T-helper 22 cell (primary cell): ENCODE measurements at places on chromosomes 3 and 15.
A peak's percentile ranks its signal among the peaks of the same experiment; 100 is the strongest.

GRCh38 chr3:185552358-185552877, at the start of gene LIPH:
LIPH (minus strand) TSS chr3:185552588; CDS start chr3:185552471, 117 bp downstream.
- DNase-seq: no peak

DNA sequence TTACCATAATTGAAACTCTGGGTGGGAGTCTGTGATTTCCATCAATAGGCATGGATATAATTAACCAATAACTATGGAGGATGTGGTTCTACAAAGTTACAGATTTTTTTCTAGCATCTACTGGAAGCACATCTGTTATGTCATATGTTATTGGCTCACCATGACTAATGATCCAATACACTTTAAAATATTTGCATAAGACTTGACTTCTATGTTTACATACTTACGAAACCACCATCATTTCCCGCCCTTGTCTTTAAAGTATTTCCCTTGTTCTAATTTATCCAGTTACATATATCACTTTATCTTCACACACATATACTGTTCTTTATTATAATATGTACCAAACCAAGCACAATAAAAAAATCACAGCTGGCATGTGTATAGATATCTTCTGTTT, 380.3 kb upstream of the CBLB start:
- no peak for DNase-seq

GRCh38 chr15:96058103-96058851, 272.2 kb upstream of the NR2F2 start:
- no peak for DNase-seq

- no peak for DNase-seq
These were observed 34.8 kb downstream of the NMNAT3 start for GRCh38 chr3:139642996-139643395.

DNA sequence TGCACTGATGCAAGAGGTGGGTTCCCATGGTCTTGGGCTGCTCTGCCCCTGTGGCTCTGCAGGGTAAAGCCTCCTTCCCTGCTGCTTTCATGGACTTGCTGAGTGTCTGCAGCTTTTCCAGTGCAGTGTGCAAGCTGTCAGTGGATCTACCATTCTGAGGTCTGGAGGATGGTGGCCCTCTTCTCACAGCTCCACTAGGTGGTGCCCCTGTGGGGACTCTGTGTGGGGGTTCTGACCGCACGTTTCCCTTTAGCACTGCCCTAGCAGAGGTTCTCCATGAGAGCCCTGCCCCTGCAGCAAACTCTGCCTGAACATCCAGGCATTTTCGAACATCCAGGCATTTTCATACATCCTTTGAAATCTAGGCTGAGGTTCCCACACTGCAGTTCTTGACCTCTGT, 329.8 kb upstream of the NAALADL2 start:
- no peak for DNase-seq

DNA sequence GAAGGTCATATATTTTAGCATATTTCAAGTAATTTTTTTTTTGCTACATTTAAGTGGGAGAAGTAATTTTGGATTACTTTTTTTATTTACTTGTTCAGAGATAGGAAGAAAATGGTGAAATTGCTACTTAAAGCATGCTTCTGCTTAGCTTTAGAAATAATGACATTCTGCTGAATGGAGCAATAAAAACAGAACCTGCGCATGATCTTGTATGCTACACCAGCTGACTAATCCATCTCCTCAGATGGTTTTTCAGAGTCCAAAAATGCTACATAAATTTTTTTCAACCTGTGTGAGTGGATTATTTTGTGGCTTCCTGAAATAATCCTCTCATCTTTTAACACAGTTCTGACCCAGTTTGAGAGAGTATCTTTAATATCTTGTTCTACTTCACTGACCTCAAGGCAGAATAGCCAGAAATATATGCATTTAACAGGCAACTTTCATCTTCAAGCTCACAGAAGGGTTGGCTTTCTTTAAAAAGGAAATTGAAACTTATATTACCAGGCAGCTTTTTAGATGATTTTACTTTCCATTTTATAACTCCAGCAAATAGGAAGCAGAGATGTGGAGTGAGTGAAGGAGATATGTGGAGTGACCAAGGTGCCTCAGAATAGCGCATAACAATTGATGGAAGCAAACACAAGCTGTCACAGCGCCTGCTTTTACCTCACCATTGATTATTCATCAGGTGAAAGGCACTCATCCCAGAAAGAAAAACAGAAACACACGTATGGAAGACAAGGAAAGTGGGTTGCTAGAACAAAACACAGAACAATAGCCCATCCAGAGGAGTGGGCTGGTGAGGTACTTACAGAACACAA, 136.6 kb downstream of the TGFBR2 start:
- no peak for DNase-seq

DNA sequence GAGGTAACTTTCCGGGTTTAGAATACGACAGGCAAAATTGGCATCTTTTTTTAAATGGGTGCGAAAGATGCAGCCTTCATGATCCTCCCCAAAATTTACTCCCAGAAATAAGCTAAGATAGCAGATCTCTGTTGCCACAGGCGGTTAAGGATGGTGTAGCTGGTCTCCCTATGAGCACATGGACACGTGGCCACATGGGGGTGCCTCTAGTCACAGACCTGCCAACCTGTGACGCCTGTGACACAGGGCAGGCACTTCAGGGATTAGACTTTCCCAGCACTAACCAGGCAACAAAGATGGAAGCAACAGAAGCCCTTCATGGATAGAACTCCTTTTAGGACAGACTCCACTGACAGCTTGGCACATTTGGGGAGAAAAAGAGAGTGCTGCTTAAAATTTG, 320.3 kb downstream of the THSD4 start:
- no peak for DNase-seq

- DNase-seq: peak; percentile 47
These were observed 26.3 kb upstream of the MTHFS start for GRCh38 chr15:79923079-79923514.

- DNase-seq: no peak
These were observed 53.8 kb downstream of the TM4SF4 start for GRCh38 chr3:149528340-149528650.

DNA sequence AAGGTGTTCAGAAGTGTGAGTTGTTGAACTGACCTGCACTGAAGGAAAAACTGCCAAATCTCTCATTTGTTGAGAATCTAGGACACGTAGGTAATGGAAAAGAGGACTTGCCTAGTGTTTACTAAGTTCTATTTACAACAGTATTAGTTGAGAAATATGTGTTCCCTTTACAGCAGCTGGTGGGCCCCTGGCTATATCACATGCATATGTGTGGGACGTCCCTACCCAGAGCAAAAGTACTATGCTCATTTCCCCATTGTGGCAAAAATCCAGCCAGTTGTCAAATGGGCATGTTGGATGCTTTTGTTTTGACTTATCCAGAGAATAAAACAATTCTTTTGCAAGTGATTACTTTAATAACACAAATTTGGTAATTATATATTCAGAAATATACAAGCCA, 113.3 kb upstream of the PTX3 start:
- DNase-seq: no peak

DNA sequence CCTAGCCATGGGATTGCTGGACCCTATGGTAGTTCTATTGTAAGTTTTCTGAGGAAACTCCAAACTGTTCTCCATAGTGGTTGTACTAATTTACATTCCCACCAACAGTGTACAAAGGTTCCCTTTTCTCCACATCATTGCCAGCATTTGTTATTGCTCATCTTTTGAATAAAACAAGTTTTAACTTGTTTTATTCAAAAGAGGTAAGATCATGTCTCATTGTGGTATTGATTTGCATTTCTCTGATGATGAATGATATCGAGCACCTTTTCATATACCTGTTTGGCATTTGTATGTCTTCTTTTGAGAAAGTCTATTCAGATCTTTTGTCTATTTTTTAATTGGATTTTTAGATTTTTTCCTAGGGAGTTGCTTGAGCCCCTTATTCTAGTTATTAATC, 819.1 kb downstream of the TUSC7 start:
- DNase-seq: no peak

DNA sequence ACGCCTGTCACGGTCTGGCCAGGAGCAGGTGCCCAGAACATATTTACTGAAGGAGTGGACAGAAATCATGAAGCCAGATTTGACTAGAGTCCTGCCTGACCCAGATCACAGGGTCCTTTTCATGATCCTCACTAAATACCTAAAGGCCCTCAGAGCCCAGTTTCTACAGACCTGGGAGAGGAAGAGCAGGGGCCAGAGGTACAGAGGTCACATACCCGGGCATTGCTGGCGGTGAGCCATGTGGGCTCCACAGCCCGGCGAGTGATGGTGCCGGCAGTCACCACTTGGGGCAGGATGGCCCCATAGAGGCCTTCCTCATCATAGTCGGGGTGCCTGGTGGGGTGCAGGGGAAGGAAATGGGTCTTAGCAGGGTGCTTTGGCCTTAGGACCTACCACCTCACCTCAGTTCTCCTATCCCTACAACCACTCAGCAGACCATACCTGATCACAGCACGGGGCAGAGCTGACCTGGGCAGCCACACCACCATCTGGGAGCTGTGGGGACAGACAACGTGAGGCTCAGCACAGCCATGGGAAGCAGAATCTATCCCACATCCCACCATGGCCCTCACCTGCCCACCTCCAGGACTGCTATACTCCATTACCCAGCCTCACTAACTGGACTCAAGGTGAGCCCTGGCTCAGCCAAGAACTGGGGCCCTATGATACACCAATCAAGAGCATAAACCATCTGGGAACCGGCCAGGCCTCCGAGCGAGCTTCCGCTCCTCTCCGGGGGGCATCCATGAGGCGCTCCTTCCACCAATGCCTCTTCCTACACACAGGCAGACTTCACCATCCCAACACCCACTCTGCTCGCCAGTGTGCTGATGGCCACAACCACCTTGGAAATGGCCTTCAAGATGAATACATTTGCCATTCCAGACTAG, 12.9 kb downstream of the POLG start:
- no peak for DNase-seq

DNA sequence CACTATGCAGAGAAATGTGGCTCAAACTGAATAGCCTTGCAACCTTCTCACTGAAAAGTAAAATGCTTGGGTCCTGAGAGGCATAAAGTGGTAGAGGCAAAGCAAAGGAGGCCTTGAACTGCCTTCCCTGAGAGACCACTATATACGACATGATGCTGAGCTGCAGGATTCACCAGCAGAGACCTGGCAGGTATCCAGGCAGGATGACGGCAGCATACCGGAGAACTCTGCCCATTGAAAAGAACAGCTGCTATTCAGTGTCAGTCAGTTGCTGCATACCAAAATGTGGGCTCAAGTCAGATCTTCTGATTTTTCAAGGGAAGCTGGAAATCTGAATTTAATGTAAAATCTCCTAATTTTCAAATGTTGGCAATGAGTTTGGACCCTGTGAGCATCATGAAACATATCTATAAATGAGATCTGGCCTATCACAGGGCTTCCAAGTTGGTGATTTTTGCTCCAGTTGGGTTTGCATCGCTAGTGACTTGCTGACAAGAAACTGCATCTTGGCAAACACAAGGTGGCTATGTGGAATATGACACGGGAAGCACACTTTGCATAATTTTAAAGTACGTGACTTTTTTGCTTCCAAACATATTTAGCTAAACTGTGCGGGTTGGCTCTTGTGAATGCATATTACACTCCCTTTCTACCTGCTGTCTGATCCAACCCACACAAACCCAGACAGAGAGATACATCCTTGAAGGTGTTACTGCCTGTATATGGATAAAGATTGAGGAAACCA, 529.0 kb downstream of the AGBL1 start:
- DNase-seq: no peak

GRCh38 chr3:191493336-191493735, 32.4 kb downstream of the PYDC2 start:
- DNase-seq: no peak

DNA sequence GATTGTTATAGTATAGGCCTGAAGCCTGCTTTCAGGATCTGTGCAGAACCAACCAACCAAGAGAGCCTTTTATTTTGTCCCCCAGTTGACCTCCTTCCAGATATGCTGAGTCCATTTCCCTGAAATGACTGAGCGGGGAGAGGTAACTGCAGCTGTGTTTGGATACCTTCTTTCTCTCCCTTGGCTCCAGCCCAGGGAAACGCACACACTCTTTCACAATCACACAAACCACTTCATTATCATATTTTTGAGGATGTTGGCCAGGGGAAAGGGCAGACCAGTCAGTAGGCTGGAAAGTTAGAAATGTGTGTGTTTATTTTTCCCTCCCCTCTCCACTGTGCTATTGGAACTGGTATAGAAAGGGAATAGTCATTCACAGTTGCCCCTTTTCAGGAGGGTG, 417.7 kb upstream of the TBL1XR1 start:
- DNase-seq: no peak

DNA sequence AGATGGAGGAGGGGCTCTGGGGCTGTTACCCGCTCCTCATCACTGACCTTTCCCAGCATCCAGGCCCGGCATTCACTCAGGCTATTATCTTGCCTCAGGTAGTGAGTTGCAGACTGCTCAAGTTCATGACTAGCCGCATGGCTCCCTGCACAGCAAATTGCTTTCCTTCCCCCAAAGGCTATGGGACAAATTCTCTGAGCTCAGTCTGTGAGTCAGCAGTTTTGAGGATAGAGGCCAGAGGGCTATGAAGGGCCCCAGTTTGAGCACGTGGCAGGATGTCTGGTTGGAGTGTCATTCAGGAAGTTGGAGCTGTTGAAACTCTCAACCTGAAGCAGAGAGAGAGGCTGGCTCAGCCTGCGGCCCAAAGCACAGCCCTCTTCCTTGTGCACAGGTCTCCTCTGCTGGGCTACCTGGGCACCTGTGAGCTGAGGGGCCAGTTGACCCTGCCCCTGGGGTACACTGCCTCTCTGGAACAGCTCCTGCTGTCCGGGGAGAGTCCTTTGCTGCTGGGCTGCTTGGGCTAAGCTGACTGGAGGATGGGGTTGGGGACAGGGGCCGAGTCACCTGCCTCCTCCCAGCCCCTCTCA, 7.9 kb downstream of the FAH start:
- DNase-seq: no peak

GRCh38 chr15:101488300-101489164, 975 bp downstream of the PCSK6 start:
- DNase-seq: no peak

DNA sequence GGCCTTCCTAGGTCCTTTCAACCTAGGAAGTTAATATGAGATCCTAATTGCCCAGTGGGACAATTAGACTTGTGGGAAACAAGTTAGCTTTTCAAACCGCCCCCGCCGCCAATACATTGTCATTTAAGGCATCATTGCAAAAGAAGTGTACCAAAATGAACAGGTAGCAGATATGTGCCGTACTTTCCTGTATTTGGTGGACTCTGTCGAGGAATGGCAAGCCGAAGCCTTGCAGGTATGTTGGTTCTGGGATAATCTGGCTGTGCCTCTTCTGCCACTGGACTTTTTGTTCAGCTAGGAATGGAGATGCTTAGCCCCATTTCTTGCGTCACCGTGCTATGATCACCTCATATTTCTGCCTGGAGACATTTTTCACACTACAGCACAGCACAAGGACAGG, 157.5 kb downstream of the CACNA1D start:
- DNase-seq: no peak

GRCh38 chr15:40770147-40770721, 454 bp downstream of the C15orf62 start:
- DNase-seq: no peak

DNA sequence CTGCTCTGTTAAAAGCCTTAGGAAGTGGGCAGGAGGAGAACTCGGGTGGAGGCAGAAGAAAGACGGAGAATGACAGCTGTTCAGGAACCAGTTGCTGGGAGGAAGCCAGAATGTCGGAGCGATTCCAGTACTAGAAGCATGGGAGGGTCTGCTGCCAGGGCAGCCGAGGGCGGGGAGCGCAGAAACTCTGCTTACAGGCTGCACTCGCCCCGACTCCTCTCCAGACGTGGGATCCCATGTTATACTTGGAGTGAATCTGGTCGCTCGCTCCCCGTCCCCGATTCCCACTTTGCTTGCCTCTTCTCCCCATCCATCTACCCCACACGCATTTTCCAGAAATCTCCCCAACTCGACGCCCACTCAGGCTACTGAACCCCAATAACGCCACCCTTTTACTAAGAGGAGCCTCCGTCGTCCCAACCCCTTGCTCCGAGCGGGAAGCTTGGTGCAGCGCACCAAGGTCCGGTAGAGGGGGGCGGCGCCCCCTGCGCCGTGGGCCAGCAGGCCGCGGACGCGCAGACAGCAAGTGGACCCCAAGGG, 665 bp downstream of the GATM start:
- DNase-seq: no peak
